CD8-positive, alpha-beta memory T cell (primary cell): ENCODE measurements at places on chromosomes 16 and 17. TPM values are rescaled to one million over a fixed set of nuclear protein-coding genes. Genes with fewer than 3 reads are reported as not detected.

DNA sequence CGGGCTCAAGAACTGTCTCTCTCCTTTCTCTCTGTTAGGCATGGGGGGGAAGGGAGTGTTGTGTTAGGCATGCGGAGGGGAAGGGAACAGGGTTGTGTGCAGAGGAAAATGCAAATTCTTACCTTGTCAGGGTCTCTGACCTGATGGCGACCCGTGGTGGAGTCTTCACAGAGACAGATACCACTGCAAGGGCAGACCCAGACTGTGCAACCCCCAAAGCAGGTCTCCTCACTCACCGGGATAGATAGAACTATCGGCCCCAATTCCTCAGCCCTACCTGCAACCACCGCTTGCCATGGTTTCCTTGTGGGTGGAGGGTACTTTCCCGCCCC is 9.6 kb upstream of the MPP2 start:
- DNase-seq: no peak

GRCh38 chr16:2756288-2757015 is 4.0 kb downstream of the SRRM2 start:
- DNase-seq: no peak

GRCh38 chr16:27965801-27966200 is 97.7 kb downstream of the GSG1L start:
- DNase-seq: no peak

GRCh38 chr17:28008513-28008912 is 34.0 kb upstream of the NLK start:
- peak; percentile 39 for DNase-seq

GRCh38 chr17:27207073-27207513 is 86.8 kb upstream of the WSB1 start:
- no peak for DNase-seq

- no peak for DNase-seq
Measured at GRCh38 chr16:19240494-19240893, 45.0 kb upstream of the CLEC19A start.

DNA sequence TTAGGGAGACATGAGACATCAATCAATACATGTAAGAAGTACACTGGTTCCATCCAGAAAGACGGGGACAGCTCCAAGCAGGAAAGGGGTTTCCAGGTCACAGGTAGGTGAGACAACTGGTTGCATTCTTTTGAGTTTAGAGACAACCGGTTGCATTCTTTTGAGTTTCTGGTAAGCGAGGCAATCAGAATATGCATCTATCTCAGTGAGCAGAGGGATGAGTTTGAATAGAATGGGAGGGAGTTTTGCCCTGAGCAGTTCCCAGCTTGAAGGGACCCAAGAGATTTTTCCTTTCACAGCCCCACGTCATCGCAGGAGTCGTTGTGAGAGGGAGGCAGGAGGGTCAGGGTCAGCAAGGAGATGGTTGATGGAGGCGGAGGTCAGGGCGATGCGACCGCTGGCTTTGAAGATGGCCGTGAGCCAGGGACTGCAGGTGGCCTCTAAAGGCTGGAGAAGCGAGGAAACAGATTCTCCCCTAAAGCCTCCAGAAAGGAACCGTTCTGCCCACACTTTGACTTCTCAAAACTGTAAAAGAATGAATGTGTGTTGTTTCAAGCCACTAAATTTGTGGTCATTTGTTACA is 36.5 kb downstream of the IRF8 start:
- no peak for DNase-seq

- DNase-seq: no peak
Measured at GRCh38 chr16:67697422-67698185, 21.5 kb downstream of the GFOD2 start.

DNA sequence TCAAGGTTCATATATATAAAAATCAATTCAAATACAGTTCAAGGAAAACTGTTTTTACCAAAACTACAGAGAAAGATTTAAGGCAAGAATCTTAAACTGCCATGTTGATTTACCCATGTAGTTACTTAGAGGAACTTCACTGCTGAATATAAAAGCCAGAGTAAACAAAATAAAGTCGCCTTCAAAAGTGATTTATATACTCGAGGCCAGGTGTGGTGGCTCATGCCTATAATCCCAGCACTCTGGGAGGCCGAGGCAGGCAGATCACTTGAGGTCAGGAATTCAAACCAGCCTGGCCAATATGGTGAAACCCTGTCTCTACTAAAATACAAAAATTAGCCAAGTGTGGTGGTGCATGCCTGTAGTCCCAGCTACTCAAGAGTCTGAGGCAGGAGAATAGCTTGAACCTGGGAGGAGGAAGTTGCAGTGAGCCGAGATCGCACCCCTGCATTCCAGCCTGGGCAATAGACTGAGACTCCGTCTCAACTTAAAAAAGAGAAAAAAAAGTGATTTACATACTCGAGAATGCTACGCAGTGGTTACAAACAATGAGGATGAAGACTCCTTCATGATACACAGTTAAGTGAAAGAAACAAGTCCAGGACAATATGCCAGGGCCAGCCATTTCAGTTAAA is 54.1 kb upstream of the CNEP1R1 start:
- DNase-seq: no peak

DNA sequence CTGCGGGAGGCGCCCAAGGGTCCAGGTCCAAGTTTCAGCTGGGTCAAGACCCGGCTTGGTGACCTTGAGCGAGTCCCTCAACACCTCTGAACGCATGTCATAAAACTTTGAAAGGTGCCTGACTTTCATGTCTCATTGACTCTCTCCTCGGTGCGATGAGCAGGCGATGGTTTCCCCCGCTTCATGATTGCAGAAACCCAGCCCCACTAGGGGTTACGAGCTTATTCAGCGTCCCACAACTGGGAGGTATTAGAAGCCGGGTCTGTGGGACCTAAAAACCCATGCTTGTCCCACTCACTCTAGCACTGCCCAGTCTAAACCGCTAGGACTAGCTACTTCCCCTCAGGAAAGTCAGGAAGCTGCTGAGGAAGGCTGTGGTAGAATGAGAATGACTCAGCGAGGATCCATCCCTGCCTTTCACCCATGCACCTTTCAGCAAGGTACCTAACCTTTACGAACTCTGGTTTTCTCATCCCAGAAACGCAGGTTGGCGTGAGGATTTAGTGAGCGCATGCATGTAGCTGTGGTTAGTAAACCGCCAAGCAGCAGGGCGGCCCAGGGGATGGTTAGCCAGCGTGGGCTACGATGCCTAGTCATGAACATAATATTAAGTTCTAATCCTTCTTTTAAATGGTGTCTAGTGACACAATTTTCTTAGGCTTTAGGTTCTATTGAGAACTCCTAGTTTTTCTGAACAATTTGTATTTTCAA is 26.2 kb upstream of the RFFL start:
- DNase-seq: peak; percentile 22

DNA sequence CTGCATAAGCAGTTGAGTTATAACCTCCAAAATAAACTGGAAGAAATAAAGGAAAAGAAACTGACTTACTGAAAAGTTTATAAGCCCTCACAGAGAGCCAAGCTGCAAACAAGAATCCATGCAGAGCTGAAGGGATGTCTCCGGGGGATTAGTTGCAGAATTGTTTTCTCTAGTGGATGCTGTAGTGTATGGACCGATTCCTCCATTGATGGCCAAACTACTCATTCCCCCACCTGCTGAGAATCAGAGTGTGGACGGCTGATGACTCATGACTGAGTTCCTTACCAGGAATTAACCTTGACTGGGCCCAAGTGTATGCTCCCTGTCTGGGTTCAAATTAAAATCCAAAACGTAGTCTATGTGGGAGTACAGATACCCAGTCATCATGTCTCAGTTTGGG is 93.9 kb upstream of the CDH8 start:
- DNase-seq: no peak

DNA sequence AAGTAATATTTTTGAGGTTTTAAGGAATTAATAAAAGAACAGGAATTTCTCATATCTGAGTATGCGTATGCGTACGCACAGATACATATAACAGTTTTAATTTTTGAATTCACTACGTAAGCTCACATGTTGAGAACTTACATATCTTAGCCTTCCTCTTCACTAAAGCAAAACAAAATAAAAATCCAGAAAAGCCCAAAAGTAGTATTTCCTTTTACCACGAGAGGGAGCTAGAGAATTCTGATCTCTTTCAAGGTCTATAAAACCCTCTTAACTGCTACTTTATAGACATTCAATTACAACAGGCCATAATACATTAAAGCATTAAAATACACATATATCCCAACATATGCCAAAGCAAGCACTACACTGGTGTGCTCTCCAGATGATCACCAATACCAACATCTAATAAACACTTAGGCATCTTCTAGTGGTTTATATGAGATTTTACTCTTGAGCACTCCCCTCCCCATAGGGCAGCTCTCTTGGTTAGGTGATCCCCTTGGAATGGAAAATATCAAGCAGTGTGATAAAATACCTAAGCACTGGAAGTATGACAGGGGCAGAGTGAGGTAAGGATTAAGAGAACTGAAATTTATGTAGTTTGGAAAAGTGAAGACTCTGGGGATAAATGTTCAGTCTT is 94.0 kb downstream of the SKAP1 start:
- DNase-seq: no peak

GRCh38 chr16:89120281-89120680 is 26.6 kb downstream of the ACSF3 start:
- no peak for DNase-seq

RNF222 gene
- total RNA-seq: not detected

SLC5A11 gene
- 0.15 TPM for total RNA-seq

CDRT15 gene
- total RNA-seq: not detected

PRAC2 gene
- not detected for total RNA-seq

AMZ2 gene
- 113 TPM for total RNA-seq

EVPLL gene
- total RNA-seq: not detected

CCL8 gene
- not detected for total RNA-seq

TP53TG3F gene
- total RNA-seq: not detected

LITAFD gene
- total RNA-seq: not detected

ITGAL gene
- 333 TPM for total RNA-seq
